ENCODE measurements at places on chromosomes 1 and 21.
A peak's percentile ranks its signal among the peaks of the same experiment; 100 is the strongest.

GRCh38 chr21:26238646-26239045 lies 68.1 kb upstream of the APP start:
- no peak for DNase-seq

DNA sequence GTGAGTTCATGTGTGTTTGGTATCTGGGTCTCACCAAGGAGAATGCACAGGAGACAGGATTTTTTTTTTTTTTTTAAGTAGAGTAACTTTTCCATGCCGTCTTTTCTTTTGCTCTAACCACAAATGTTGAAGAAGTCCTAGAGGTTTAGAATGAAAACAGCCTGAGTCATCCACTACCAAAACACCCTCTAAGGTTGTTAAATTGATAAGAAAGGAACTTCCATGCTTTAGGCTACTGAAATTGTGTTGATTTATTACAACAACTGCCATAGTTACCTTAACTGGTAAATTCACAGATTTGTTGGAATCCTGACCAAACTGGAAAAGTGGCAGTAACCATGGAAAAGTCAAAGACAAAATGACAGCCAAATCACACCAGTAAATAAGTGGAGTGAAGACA lies 375.6 kb downstream of the AMY1C start:
- no peak for DNase-seq

- DNase-seq, result no peak
These were observed 25.7 kb downstream of the EPHA10 start for GRCh38 chr1:37739222-37739621.

DNA sequence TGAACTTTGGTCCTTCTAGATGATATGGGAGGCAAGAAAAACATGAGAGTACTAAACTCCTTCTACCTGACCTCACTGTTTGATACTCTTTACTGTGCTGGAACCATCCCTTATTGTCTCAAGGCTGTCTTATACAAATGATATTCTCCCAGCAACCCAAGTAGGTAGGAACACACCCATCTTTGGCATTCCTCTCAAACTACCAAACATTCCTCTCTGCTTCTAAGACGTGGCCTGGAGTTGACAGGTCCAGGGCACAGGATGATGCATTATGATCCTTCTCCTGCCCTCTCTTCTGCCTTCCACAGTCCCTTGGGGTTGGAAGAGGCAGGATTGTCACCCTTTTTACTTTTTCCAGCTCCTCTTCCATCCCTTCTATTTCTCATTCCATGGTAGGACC lies 90.5 kb downstream of the SPATA17 start:
- no peak for DNase-seq

GRCh38 chr1:173508541-173508940 lies 31.4 kb downstream of the PRDX6 start:
- no peak for DNase-seq

- peak; percentile 65 for DNase-seq
These were observed 14.5 kb upstream of the C1orf141 start for GRCh38 chr1:67149179-67149770.

DNA sequence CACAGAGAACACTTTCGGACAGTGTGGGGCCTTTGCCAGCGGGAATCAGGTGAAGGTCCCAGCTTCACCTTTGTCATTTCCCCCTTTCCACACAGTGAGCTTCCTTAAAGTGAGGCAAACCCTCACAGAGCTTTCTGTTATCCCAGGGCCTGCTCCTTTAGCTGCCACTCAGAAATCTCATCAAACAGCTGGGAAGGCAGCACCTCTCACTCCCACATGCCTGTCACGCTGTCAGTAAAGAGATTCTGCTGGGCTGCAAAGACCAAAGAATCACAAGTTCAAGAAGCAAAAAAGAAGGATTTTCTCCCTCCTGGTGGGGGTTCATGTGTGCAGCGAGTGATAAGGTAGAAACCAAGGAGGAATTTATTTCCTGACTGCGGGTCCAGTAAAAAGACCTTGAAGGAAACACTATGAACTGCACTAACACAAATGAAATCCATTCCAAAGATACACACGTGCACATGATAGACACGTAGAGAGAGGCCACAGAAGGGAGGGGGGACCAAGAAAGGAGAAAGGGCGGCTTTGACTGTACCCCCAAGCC lies 44.0 kb downstream of the HTR6 start:
- no peak for DNase-seq

- DNase-seq, result no peak
These were observed 29.8 kb upstream of the CACYBP start for GRCh38 chr1:174969977-174970376.

- DNase-seq, result no peak
These were observed 31.1 kb upstream of the PEX10 start for GRCh38 chr1:2443277-2444137.

- peak; percentile 13 for DNase-seq
These were observed 604.8 kb downstream of the PLA2G4A start for GRCh38 chr1:187433598-187433997.

- DNase-seq, result no peak
These were observed 21.3 kb upstream of the PKP1 start for GRCh38 chr1:201261771-201262547.

DNA sequence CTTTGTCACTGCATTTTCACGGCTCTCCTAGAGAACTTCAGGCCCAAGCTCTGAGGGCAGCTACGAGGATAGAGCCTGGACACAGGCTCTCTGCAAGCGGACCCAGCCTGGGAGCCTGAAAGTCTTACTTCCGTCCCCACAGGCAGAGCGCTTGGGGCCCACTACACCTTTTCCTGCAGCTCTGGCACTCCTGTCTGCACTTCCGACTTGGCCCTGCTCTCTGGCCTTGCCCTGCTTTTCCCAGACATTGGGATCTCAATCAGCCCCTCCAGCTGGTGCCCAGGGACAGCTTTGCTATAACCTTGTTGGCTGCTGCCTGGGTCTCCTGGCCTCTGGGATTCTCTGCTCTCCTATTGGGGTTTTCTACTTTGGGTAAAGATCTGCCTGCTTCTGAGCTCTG lies 27.6 kb downstream of the WNT4 start:
- peak; percentile 66 for DNase-seq

DNA sequence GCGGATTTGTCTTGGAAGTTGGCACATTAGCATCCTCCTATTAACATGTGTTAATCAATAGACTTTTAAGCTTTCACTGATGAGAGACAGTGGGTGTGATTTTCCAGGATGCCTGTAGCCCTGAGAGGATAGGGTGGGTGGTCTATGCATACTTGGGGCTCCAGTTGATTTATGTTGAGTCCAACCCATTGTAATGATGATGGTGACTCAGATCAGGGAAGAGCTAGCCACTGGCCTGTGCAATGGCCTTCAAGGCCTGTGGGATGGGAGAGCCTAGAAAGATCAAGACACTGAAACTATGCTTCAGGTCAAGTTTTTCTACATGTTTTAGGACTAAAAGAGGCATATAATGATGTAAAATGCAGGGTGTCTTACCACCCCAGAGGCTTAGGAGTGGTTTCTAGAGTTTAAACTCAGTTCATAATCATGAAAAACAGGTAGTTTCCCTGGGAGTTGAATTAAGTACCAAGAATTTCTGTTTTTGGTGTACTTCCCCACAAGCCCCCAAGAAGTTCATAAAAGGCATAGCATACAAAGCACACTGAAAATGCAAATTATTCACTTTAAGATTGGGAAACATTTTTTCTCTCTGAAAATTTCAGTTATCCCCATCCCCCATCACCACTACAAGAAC lies 19.9 kb downstream of the BEND5 start:
- no peak for DNase-seq

- no peak for DNase-seq
These were observed 353.5 kb downstream of the ST6GALNAC3 start for GRCh38 chr1:76428028-76428427.

DNA sequence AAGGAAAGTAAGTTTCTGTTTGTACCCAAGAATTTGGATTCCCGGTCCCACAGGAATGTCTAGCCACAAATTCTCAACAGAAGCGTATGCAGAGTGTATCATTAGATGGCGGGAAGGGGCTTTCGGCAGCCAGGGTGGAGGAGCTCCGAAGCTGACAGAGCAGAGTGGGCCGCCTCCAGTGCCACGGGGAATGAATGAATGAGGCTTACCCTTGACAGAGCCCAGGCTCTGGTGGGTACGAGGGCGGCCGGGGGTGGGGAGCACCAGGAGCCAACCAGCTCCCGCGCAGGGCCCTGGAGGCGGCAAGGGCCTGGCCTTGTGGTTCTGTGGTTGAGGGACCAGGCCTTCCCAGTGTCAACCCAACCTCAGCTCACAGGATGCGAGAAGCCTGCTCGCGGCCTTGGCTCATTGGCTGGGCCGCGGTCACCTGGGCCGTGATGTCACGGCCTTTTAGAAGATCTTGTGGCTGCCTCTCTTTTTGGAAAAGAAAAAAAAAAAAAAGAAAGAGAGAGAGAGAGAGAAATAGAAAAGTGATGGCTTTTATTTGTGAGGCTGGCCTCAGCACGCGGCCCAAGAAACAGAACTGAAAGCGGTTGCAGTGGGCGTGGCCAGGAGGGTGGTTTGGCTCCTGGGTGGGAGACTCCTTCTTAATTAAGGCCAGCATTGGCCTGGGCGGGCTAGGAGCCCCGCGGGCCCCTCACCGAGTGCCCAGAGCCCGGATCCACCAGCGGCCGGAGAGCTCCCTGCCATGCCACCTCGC lies 34.9 kb upstream of the RUNX3 start:
- peak; percentile 94 for DNase-seq

- DNase-seq, result no peak
These were observed 82.9 kb downstream of the LHX4 start for GRCh38 chr1:180312926-180313325.

- peak; percentile 65 for DNase-seq
These were observed 50.6 kb downstream of the WDR64 start for GRCh38 chr1:241702442-241703373.

DNA sequence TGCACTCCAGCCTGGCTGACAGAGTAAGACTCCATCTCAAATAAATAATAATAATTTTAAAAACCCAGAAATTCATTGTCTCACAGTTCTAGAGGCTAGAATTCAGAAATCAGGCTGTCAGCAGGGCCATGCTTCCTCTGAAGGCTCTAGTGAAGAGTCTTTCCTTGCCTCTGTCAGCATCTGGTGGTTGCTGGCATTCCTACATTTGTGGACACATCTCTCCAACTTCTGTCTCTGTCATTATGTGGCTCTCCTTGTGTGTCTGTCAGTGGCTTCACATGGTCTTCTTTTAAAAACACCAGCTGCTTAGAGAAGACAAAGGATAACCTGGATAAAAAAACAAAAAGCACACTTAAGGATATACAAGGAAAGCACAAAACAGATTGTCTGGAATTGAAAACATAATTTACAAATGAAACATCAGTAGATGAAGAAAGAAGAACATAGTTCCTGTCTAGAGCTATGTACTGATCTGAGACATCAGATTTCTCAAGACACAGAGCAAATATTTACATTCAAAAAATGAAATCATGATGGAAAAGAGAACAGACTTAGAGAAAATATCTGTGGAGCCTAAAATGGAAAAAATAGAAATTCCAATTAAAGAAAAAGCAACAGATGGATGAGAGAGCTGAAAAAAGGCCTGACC lies 32.7 kb upstream of the ASB17 start:
- no peak for DNase-seq

- no peak for DNase-seq
These were observed 8.3 kb downstream of the BCAR3 start for GRCh38 chr1:93673163-93673829.

GRCh38 chr1:150268340-150268704 lies 494 bp downstream of the APH1A start:
- peak; percentile 80 for DNase-seq

GRCh38 chr1:37161171-37161570 lies 126.9 kb upstream of the GRIK3 start:
- DNase-seq, result no peak

- DNase-seq, result no peak
These were observed 22.8 kb upstream of the CD53 start for GRCh38 chr1:110850145-110850544.

DNA sequence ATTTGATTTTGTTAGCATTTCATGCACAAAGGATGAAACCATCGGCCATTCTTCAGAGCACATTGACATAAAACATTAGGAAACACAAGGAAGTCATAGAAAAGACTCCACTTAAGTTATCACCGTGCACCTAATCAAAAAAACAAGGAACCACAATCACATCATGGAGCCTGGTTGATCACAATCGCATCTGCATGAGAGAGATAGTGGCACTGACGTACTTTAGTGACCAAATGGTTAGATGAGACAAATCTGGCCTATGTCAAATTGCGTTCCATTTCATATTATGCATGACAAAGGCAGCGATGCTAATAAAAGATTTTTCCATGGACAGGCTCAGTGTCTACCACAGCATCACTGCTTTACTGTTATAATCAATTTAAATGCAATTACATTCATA lies 571.8 kb upstream of the ADGRL2 start:
- no peak for DNase-seq

DNA sequence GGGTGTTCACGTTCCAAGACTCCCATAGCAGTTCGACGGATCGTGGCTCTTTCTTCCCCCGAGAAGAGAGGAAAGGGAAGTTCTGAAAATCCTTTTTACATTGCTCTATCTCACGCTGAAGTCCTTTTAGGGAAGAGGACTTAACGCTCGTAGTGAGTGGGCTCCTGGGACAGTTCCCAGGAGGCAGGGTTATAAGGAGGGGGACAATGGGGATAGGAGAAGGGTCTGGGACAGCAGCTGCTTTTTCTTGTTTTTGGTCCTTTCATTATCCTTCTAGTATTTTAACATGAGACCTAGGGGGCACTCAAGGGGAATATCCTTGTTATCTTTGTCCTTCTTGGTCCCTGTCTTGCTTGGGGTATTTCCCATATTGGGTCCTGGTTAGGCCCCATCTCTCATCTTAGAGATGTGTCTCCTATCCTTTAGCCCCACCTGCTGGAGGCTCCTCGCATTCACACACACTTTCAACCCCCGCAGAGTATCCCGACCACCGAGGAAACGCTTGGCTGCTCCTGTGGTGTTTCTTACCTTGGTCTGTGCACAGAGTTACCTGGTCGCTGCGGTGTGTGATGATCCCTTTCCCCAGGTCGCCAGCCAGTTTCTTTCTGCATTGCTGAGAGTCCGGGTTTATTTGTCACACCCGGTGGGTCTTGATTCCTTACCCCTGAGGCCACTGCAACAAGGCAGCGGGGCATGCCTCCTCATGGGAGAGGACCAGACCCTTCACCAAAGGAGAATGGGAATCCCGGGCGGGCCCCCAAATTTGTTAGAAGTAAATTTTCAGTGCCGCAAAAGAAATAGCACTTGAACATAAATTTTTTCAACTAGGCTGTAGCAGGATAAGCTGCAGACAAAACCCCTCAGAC lies 29.7 kb downstream of the SCCPDH start:
- DNase-seq, result peak; percentile 90

DNA sequence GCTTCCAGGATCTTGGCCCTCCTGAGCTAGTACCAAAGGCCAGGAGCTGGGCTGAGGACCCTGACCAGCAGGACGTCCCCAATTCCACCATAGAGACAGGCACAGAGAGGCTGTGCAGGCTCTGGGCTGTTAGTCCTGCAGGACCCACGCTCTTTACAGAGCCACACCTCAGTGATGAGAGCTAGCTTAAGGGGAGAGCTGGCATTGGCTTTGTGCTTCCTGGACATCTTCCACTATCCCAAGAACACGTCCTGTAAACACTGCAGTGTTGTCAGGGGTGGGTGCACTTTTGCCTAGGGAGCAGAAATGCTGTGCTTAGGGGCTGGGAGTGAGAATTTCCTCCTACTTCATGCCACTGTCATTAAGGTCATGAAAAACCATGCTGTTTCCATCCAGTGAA lies 91.7 kb upstream of the EDN2 start:
- DNase-seq, result no peak

GRCh38 chr1:171137580-171137979 lies 46.9 kb downstream of the FMO3 start:
- no peak for DNase-seq

Data from osteoblast (primary cell).